Suppressor macrophage (primary cell): ENCODE measurements at places on chromosomes 5 and 9.

DNA sequence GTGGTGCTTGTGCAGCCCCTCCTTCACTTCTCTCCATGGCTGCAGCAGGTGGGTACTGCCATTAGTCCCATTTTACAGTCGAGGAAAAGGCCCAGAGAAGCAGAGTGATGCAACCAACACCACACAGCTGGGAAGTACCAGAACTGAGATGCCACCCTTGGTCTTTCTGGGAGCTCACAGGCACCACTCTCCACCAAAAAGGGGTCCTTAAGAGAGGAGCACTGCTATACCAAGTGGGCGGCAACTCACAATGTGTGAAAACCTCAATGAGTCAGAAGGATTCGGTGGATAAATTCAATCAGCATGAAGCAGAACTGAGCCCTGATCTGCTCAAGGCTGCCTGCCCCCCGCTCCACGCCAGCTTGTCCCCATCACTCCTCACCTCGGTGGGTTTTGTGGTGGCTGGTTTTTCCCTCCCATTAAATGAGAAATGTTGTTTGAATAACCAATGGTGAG, 213.7 kb downstream of the FSTL4 start:
- no peak for DNase-seq

DNA sequence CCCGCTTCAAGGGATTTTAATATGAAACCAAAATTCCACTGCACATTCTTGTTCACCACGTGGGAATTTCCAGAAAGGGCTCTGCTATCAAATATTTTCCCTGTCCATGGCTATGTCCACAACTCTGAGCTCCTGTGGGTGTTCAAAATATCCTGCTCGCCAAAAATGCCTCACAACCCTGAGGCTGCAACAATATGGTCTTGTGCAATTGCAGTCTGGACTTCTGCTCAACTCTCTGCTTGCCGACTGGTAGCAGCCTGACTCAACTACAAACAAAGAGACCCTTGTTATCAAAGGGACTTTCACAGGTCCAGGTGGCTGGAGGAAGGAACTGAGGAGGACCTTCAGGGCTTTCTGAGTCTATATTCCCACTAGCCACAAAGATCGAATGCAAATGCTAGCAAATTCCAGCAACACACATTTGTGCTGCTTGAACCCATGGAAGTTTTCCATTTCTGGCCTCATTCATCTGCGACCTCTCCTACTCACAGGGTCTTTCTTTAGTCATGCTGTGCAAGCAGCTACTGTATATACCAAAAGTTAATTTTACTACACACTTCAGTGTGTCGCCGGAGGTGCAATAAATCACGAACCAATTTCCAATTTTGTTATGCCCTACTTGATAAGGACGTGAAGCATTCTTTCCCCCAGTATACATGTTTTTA, 169.2 kb upstream of the SLC30A5 start:
- no peak for DNase-seq

- no peak for DNase-seq
These were observed 187.6 kb downstream of the CD180 start for GRCh38 chr5:67009028-67009427.

GRCh38 chr5:5886812-5887486, 464.5 kb downstream of the ICE1 start:
- no peak for DNase-seq

GRCh38 chr5:141713616-141714309, 31.7 kb upstream of the ARAP3 start:
- DNase-seq, result no peak

GRCh38 chr9:130837643-130838042, 2.6 kb downstream of the ABL1 start:
- no peak for DNase-seq

DNA sequence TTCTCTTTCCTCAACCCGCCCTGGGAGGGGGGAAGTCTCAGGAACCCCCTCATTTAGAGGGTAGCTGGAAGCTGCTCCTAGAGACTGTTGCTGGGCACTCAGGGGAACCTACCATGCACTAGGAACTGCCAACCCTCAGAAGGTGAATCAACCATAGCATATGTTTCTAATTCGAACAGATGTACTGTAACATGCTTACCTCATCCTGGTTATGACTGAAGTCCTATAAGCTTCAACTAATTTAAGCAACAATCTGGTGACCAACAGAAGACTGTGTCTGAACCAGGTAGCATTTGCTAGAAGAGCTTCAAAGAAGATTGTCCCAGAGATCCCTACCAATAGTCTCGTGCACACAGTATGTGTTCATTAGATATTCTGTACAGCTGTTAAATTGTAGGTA, 5.7 kb upstream of the PRDM6 start:
- no peak for DNase-seq

DNA sequence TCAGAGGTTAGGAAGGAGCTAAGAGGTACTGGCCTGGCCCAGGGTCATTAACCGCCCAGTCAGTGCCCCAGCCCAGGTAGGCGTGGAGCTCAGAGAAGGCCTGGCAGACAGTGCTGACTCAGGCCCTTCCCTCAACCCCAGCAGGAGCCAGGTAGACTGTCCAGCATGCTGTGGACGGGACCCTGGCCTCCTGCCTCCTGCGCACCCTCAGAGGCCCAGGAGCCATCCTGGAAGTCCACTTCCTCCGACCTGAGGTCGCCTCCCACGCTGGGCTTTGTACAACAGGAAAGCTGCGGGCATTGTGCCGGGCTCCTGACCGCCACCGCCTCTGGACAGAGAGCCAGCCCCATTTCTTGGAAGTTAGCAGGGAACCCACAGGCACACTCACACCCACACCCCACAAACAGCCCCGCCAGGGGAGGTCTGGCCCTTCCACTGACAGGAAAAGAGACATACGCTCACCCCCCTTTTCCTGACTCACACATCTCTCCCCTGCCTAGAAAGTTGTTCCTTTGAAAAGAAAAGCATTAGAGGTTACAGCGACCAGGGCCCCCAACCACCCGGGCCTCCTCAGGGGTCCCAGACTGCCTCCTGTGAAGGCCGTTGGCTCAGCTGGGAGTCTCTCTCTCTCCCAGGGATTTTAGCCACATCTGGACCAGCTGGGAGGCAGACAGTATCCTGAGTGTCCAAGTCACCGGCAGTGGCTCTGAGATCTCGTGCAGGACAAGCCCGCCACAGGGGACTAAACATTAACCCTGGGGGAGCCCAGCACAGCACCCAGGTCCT, 7.7 kb downstream of the RALGDS start:
- peak; percentile 62 for DNase-seq

DNA sequence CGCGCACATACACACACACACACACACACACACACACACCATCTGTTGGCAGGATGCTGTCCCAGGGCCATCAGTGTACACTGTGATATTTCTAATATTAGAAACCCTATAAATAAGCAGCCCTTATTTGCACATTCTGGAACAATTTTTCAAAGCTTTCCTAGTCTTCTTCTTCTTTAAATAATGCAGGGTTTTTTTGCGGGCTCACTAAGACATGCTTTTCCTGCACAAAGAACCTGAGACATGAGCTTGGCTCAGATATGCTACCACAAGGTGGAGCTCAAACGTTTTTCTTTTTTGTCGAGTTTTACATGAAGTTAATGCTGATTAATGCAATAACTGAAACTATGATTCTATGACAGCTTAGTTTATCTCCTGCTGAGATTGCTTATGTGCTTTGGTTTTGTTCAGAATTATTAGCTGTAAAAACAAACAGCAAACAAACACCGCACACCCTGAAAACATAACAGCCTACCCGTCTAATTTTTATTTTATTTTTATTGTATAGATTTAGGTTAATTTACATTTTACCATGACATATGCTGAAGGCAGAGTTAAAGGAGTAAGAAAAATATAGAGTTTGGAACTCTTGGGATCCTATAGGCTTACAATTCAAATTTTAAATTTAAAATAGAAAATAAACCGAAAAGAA, 95.8 kb downstream of the ALDH1A1 start:
- DNase-seq, result peak; percentile 61

- DNase-seq, result no peak
These were observed 5.9 kb upstream of the CDH6 start for GRCh38 chr5:31187591-31187990.

DNA sequence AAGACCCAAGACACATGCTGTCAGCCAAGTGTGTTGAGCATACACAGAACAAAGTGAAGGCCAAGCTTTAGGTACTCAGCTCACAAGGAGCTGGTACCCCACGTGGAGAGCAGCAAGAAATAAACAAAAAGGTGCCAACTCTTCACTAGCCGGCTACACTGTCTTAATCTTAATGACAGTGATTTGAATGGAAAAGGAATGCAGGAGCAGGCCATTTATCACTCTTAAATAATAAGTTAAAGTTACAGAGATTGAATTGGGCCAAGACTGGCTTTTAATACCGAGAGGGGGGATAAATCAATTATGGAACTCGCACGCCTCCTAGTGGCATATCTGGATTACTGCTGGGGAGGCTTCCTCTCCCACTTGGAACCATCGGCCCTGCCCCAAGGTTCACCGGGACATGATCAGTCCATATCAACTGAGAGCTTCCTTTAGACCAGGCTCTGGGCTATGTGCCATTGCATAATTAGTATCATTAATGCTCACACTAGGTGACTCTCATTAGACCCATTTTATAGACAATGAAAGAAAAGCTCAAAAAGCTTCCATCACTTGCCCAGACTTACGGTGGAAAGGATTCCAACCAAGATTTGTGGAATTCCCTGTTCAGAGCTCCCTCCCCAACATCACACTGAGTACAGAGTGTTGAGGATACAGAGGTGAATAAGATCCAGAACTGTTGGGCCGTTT, 94.0 kb downstream of the ACTL7B start:
- DNase-seq, result peak; percentile 69

- DNase-seq, result peak; percentile 86
These were observed 9.5 kb downstream of the MTRR start for GRCh38 chr5:7878381-7878873.

DNA sequence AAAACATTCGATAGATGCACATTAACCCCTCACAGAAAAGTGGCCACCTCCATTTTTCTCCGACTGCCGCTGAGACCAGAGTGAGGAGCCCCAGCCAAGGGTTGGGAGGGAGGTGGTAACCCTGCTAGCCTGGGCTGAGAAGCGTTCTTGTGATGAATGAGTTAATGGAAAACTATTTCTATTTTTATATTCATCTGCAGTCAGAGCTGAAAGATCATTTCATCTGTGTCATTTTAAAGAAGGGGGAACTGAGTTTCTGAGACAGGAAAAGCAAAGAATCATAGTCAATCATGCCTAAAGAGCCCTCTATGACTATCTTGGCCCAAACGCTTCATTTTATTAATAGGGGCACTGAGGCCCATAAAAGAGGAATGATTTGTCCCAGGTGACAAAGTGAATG, 229.5 kb downstream of the PAPPA start:
- DNase-seq, result no peak

DNA sequence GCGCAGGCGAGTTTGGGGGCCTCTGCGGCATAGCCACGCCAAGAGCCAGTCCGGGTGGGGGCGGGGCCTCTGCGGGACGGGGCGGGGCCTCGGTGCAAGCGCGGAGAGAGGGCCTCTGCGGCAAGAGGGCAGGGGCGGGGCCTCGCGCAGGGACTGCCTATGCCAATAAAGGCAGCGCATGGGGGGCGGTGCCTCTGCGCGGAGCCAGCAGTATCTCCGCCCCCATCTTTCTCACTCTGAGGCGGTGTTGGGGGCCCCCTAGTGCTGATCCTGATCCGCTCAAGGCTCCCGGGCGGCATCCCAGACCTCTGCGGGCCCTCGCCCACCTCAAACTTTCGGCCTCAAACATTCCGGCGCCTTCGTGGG, 9.2 kb upstream of the GPRIN1 start:
- peak; percentile 44 for DNase-seq

DNA sequence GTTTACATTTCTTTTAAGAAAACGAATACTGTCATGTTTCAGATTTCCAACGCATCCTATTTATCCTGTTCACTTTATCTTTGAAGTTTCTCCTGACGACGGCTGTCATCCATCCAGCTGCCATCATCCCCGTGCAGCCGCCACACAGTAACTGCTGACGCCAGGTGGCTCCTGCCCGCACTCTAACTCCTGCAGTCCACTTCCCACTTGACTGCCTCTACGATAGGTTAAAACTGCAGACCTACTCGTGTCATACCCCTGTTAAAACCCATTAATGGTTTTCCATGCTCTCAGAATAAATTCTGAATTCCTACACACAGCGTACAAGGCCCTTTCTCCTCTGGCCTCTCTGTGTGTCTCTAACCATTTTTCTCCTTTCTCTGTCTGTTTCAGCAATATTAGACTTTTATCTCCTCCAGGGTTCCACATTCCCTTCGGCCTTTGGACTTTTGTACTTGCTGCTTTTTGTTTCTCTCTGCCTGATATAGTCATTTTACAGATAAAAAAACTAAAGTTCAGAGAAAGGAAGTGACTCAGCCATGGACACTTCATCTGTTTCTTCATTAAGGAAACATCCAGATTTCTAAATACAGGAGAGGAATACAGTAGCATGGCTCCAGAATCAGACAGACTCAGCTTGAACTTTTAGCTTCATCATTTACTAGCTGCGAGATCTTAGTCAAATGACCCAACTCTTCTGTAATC, 84.9 kb downstream of the ADAMTS12 start:
- no peak for DNase-seq

DNA sequence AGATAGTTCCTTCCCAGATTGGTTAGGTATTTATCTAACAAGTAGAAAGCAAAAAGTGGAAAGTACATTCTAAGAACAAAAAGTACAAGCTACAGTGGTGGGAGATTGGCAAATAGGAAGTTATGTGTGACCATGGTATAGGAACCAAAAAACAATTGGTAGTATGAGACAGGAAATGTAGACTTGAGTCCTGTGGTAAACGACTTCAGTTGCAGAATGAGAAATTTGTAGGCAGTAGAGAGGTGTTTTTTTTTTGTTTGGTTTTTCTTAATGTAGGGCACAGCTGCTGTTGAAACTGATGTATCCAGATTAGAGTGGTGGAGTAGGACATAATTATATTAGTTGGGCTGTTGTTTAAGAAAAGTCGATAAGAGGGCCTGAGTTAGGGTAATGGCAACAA, 72.0 kb downstream of the CCNH start:
- peak; percentile 29 for DNase-seq

DNA sequence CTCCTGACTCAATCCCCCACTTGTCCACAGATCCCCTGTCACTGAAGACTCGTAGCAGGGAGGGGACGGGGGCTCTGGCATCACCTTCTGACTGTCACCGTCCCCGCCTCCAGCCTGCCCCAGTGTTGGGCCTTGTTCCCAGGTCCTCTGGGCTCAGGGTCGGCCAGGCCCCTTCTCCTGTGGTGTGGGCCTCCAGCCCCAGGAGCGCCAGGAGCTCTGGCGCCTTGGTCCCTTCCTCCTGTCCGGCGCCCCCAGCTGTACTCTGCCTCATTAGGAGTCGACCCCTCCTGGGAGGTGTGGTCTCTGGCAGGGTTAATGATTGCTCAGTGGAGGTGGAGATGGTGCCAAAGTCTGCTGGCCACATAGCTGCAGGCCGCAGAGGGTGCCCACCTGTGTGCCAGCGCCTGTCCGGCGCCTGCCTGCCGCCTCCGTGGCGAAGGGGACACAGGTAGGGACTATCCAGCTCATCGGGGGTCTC, at the start of gene CDHR2:
TSS of gene CDHR2 (plus strand) at position 376 of the 478 bp plus-strand sequence. CDS start 16,011 bp downstream, outside the sequence.
- no peak for DNase-seq

- DNase-seq, result no peak
These were observed 334.1 kb upstream of the CD180 start for GRCh38 chr5:67530609-67531255.

- DNase-seq, result no peak
These were observed 37.8 kb downstream of the CDH10 start for GRCh38 chr5:24606971-24607370.

DNA sequence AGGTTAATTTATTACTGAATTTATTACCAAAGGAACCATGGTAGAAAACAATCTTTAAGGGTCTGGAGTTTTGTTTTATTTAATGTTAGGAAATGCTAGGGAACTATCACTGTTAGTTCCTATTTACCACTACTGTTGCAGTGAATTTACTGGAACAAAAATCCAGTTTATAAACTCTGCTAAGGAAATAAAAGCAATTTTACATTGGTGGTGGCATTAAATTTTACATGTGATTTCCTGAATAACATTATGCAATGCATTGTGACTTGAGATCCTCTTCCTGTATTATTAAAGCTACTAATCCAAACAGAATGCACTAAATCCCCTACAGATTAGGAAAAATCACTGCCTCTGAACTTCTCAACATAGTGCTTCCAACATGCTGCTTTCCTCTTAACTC, 599.5 kb upstream of the PTGER4 start:
- DNase-seq, result no peak
